NCI-H187 treated with DMSO at 0.1 percent for 48 hours (cell line): ENCODE measurements at places on chromosomes 7 and 10.

DNA sequence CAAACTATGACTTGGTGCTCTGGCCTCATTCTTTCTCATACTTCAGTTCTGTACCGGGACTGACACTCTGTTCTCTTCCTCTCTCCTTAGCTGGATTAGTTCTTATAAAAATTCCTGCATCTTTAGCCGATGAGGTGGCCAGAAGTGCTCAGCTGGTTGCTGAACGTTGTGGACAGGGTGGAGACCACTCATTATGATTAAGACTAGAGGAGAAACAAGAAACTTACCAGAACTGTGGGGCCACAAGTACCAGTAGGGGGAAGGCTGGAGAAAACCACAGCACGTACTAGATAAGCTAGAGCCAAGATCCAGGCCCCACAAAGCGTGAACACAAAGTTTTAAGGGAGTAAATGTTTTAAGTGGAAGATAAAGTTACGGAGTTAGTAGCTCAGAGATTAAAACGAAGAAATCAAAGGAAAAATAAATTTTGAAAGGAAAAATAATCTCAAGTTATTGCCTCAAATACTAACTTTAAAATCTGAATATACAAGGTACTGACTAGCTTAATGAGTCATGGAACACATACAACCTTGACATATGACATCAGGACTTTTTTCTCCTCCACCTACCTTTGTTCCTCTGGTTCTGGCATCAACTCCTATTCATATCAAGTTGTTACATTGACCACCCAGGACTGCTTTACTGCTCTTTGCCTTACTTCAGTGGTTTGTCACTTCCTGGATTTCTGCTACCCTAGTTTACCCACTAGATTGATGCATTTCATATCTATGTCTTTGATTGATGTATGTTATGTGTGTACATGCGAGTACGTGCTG, 469.0 kb downstream of the TFEC start:
- no peak for DNase-seq

DNA sequence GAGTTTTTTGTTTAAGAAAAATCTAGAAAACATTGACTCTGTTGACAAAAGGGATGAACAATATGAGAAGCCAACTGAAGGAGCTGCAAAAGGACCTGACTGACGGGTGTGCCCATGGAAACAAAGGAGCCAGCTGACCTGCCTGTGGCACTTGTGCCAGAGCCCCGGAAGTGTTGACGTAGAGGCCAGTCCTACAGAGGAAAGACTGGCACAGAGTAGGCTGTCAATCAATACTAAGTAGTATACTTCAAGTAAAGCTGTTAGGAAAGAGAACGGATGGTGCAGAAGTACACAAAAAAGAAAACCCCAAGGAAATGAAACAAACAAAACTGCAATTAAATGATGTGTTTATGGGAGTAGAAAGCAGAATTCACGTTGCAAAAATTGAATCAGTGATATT, 19.0 kb upstream of the ABI1 start:
- peak; percentile 5 for DNase-seq

GRCh38 chr7:124084024-124084423, 51.2 kb upstream of the TMEM229A start:
- DNase-seq: no peak

DNA sequence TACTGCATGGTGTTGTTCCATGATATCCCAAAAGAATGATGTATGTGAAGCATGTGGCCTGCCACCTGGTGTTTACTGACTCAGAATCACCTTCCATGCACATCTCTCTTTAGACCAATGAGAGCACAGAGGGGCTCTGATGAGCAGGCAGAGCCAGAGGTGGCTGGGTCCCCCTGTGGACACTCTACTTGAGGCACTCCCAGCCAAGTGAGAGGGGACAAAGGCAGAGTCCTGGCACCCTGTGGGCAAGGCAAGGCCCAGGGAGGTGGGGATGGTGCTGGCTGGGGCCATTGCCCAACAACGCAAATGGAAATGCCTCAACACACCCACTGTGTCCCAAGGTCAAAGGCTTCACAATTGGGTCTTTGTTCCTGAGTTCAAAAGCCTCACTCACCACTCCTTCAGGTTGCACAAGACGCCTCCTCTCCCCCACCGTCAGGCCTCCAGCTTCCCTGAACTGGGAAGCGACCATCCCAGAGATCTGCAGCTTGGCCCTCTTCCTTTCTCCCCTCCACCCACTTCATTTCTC, 164.6 kb downstream of the NEURL1 start:
- no peak for DNase-seq

DNA sequence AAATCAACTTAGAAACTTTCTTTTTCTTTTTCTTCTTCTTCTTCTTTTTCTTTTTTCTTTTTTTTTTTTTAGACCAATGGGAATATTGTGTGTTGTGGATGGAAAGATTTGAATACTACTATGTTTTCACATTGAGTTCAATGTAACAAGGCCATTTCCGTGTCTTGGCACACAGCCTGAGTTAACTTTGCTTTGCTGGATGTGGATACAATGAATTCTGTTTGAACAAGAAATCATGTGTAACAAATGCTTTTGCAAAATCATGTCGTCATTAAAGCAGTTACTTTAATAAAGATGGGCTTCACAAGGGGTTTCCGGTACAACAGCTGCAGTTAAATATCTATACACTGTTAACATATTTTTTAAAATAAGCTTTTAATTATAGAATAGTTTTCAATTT, 13.5 kb upstream of the ENTPD1 start:
- DNase-seq: no peak

DNA sequence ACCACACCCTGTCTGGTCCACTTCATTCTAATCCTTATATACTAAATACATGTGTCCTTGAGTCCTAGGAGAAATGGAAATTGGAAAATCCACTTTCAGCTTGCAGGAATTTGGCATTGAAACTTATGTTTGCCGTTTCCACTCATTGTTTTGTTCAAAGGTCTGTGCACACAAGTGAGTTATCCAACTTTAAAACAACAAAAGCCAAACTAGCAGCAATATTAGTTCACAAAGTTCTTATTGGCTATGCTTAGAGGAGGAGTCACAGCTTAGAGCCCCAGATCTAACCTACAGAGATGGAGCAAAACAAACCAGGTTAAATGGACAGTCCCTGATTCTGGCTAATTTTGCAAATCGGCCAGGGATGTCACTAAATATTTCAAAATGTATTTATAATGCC, 44.6 kb upstream of the AFAP1L2 start:
- DNase-seq: no peak

DNA sequence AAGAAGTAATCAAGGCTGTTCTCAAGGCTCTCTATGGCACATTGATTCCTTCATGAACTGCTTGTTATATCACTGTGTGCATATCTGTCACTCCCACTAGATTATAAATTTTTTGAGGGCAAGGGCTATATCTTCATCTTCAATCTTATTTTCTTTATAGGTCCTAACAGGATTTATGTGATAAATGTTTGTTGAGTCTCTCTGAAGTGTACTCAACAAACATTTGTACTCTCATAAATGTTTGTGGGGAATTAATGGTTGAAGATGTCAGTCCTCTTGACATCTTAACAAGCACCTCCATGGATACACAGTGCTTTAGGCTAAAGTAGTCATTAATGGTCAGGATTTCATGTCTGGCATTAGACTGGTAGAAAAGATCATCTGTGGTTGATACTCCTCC, 143.2 kb downstream of the RNLS start:
- no peak for DNase-seq

DNA sequence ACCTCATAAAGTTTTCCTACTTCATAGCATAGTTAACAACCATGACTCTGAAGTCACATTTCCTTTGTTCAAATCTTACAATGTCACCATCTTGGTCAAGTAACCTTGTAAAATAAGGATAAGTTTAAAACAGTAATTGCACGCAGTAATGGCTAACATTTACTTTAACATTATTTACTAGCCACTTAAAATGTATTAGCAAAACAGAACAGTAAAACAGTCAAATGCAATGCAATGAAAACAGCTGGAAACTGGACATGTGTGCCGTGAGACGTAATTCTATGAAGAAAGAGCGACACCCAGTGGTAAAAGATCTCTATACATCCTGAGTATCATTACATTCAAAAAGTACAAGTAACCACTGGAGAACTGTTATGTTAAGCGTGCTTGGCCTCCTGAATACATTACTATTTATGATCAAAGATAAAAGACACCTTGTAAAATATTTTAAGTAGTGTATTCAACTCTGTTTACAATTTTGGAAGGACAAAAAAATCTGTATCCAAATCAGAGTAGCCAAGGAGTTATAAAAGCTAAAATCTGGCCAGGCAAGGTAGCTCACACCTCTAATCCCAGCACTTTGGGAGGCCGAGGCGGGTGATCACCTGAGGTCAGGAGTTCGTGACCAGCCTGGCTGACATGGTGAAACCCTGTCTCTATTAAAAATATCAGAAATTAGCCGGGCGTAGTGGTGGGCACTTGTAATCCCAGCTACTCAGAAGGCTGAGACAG, 27.2 kb downstream of the ATE1 start:
- DNase-seq: peak; percentile 6
